ENCODE measurements at places on chromosomes 5 and 9.

DNA sequence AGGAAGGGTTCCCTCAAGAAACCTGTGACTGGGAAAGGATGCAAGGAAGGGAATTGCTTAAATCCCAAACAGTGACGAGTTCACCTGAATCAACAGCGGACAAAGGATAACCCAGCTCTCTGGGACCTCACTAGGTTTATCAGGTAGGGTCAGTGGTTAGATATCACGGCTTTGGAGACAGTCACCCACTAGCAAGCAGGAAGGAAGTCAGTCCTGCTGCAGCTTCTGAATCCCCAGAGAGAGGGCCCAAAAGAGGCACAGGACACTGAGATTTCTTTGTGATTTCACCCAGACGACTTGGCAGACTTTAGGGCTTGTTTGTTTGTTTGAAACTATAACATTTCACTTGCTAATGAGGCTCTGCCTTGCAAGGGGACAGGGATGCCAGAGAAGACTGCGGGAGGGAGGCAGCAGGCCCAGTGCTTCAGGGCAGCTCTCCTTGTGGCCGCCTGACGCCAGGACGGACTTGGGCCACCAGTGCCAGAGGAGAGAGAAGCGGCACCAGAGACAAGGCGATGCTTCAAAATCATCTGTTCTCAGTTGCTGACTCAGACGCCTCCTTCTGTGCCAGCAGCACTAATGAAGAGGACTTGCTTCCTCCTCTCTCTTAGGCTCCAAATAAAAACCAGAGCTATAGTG, 275.6 kb upstream of the SLC30A5 start:
- DNase-seq, result peak; percentile 26

- DNase-seq, result no peak
Measured at GRCh38 chr9:119375892-119376291, 6.7 kb upstream of the BRINP1 start.

DNA sequence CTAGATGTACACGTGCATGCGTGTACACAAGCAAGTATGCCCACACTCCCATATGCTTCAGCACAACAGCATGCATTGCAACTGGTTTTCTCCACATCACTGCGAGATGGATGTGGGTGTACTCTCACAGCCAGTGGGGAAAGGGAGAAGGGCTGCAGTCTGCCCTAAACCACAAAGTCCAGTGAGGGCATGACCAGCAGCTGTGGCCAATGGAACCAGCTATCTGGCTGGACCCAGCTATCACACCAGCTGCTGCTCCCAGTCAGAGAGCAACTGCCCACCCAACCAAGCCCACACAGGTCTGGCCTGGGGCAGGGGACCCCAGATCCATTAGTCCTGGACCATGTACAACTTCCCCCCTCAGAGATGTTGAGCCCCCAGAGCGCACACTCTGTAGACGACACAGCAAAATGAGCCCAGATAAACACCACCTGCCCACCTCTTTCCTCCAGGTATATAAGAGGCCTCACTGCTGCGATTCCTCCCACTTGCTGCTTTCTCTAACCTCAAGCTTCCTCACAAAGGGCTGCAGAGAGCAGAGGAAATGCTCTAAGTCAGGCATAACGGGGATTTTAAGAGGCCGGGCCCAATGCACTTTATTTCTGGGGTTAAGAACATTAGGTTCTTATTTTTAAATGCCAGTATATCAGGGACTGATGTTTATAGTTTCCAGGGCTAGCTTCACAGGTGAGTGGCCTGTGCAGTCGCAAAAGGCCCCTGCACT, 39.0 kb downstream of the SHB start:
- DNase-seq, result no peak

DNA sequence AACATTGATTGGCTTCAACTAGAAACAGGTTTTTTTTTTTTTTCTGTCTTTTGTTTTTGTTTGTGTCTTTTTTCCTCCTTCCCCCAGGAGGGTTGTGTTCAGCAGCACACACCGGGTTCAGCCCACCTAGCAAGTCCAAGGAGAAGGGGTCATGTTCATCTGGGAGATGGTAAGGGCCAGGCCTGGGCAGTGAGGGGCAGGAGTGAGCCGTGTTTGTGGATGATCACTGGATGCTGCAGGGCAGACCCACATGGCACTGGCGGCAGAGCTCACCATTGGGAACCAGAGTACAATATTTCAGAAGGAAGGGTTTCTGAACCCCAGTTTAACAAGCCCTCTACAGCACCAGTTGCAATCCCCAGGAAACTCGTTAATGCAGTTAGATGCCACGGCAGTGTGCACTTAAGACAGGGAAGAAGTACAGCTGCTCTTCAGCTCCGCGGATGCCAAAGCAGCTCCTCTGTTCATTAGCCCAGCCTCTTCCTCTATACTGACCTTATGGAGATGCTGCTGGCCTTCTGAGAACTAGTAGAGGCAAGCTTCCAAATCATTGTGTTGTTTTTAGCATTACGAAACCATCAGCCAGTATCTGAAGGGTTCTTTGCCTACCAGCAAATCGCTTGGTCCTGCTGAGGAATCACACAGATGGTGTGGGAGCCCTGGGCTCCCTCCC, 508.2 kb upstream of the WWC1 start:
- DNase-seq, result no peak

- no peak for DNase-seq
Measured at GRCh38 chr5:172868436-172868923, 34.4 kb downstream of the ERGIC1 start.

GRCh38 chr9:12784461-12785259, 9.8 kb downstream of the LURAP1L start:
- DNase-seq, result peak; percentile 93

DNA sequence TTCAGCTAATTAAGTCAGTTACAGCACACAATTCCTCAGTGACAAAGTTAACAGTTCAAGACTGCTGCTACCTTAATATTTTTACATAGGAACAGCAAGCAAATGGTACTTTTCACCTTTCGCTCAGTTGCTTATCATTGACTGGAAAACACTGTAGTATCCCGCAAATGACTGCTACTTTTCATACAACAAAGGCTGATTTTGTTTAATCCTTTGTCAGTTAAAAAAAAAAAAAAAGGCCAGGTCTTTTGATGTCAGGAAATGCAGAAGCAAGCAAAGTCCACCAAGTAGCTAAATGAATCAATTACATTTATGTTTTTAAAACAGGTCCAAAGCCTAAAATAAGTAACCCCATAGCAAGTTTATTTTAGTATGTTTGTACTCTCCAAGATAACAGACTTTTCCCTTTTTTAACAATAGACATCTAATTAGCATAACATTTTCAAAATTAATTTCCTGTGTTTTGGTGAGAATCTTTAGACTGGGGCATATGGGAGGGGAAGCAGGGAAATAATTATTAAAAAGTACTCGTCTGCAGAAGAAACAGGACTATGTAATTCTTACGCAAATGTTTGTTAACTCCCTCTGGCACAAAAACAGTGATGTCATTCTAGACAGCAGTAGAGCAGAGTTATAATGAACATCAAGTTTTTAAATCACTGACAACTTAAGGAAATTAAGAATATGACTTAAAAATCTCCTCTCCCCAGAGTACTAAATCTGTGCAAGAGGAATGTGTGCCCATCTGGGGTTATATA, 9.6 kb downstream of the PFDN1 start:
- DNase-seq, result no peak

DNA sequence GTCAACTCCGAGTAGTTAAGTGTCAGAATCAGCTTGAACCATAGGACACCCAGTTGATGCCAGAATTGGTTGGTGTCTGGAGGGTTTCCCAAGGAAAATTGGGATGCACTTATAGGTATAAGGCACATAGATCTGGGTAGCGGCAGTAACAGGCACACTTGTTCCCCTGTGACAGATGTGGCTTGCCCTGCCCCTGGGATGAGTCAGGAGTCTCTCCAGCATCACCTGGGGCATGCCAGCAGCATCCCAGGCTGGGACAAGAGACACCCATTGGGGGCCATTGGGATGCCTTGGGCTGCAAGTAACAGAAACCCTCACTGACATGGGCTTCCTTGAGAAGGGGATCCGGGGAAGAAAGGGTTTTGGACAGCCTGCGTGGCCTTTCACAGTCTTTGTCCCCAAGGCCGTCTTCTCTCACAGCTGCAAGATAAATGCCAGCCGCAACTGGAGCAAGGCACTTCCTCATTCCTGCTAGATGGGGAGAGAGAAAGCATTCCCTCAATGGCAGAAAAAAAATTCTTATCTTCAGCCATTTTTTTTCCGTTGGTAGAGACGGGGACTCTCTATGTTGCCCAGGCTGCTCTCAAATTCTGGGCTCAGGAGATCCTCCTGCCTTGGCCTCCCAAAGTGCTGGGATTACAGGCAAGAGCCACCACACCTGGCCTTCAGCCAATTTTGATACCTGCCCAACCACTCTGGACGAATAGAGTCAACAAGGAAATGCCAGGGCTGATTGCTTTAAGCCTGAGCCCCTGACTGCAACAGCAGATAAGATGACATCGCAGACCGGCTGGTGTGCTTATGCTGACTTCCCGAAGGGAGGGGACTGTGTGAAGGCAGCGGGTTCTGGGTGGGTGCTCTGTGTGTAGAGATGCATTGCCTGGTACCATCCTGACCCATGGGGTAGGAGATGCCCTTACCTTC, 13.3 kb upstream of the RNF130 start:
- peak; percentile 80 for DNase-seq

DNA sequence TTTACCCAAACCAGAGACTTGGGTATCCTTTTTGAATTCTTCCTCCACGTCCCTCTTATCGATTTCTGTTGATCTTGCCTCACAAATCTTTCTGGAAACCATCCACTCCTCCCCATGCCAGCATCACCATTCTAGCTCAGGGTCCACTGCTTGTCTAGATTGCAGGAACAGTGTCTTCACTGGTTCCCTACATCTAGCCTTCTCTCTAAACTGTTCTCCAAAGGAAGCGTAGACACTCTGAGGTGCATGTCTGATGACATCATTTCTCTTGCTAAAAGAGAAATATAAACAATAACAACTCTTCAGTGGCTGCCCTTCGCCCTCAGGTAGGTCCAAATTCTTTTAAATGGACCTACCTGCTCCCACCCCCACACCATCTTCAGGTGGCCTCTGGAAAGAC, 200.1 kb downstream of the DCP2 start:
- DNase-seq, result no peak

DNA sequence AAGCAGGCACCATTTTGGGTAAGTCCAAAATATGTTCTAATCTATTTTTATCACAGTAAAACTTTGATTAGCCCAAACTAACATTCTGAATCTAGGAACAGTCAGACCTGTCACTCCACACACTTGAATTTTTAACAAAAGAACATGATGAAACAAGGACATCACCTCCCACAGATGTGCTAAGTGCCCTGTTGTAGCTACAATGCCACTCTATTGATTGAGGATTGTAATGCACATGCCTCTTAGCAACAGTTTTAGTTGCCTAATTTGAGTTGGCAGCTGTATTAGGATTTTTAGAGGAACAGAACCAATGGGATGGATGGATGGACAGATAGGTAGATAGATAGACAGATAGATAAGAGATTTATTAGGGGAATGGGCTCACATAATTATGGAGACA, 20.3 kb upstream of the RNF20 start:
- DNase-seq, result no peak

- DNase-seq, result peak; percentile 78
Measured at GRCh38 chr5:91146905-91147600, 236.1 kb downstream of the ARRDC3 start.

DNA sequence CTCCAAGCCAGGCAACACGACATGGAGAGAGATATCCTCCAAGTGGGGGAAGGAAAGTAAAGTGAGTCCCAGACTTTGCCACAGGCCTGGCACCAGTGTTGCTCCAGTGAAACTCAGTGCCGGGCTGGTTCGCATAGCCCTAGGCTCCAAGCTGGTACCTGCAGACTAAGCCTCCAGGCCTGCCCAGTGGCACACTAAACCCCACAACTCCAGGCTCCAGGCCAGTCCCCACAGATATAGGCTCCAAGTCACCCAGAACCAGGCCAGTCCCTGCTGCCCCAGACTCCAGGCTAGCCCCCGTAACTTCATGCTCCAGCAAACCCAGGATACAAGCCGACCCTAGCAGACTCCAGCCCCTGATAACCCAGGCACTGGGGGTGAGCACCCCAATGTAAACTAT, 23.0 kb upstream of the AP3B1 start:
- DNase-seq, result no peak

GRCh38 chr5:95822542-95823181, at the start of gene GLRX:
GLRX (minus strand) TSS chr5:95822726; CDS start chr5:95822662, 64 bp downstream.
- DNase-seq, result peak; percentile 88

DNA sequence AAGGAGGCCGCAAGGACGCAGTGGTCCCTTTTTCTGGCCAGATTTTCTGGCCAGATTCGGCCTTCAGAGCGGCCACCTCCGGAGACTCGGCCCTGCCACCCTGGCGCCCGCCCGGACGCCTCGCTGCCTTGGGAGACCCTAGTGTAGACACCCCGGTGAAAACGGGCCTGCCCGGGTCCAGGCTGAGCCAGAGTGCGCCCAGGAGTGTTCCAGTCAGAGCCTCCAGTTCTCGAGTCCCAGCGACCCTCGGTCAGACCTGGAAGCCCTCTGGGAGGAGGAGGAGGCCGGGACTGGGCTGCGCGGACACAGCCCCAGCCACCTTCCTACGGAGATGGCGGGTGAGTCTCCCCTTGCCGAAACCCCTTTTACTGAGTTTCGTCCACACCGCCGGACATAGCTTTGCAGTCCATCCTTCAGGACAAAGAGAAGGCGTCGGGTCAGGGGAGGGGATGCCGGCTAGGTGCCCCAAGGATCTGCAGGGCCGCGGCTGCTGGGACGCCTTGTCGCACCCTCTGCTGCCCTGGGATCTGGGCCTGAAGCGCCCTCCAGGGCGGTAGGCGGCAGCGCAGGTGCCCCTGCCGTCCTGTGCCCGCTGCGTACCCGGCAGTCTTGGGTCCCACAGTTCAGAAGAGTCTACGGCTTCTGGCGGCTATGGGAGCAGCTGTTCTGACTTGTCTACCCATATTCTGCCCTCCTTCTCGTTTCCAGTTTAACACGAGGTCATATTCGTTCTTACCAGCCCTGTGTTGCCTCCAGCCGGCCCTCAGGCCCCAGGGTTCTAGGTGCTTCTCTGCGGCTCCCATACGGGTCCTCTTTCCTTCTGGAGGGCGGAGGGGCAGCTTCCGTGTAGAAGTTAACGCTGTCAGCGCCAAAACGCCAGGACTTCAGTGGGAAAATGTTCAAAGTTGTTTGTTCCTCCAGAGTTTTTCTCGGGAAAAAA, 1771.7 kb upstream of the CDH9 start:
- DNase-seq, result no peak

DNA sequence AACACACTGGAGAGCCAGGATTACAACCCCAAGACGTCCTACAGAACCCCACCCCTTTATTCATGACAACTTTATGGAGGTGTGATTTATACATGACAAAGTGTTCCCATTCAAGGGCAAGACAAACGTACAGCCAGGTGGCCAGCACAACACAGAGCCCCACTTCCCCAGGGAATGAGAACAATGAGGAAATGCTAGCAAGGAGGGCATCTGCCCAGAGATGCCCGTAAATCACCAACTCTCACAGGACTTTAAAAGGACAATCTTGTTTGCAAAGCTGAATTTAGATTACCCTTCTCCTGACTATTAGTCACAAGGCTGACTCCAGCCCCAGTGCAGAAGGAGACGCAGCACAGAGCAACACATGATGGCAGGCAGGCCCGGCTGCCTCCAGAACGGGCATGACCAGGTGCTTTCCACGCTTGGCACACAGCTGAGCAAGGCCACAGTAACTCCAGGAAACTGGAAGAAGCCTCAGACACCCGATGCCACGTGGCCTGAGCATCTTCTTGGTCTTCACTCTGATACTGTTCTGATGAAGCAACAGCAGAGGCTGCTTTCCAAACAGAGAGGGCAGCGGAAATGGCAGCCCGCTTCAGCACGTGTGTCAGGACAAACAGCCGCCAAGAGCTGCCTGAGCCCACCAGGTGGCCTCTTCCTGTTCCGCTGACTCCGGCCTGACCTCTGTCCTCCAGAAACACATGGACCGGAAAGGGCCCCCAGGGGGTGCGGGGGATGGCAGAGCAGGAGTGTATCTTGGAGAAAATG, 51.4 kb downstream of the ROR2 start:
- DNase-seq, result no peak

- DNase-seq, result no peak
Measured at GRCh38 chr5:111976705-111977435, 219.9 kb upstream of the NREP start.

Data from upper lobe of left lung (tissue), 6 donors.